Right kidney (tissue), 9 donors: ENCODE measurements at places on chromosomes 16 and 17.
A peak's percentile ranks its signal among the peaks of the same experiment; 100 is the strongest.

GRCh38 chr16:62035115-62036092 lies 834 bp downstream of the CDH8 start:
- peak; percentile 73 for DNase-seq

GRCh38 chr17:15662681-15663080 lies 21.4 kb downstream of the TRIM16 start:
- no peak for DNase-seq

DNA sequence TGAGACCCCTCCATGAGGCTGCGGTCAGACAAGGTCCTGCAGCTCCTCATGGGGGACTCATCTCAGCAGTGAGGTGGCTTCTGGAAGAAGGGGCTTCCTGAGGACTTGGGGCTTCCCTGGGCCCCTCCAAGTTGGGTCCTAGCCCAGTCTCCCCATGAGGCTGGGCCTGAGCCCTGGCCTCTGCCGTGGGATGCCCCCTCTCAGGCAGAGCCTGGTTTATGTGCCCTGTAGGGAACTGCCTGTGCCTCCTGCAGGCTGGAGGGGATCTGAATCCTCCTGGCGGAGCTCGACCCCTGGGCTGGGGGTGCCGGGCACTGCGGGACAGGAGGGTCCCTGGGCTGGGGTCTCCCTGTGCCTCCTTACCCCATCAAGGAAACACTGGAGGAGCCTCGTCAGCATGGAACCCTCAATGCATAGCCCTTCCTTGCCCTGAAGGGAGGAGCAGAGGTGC lies 45.8 kb downstream of the TNFRSF13B start:
- DNase-seq = no peak

- DNase-seq = no peak
Measured at GRCh38 chr17:62797959-62798358, 10.2 kb downstream of the MARCHF10 start.

DNA sequence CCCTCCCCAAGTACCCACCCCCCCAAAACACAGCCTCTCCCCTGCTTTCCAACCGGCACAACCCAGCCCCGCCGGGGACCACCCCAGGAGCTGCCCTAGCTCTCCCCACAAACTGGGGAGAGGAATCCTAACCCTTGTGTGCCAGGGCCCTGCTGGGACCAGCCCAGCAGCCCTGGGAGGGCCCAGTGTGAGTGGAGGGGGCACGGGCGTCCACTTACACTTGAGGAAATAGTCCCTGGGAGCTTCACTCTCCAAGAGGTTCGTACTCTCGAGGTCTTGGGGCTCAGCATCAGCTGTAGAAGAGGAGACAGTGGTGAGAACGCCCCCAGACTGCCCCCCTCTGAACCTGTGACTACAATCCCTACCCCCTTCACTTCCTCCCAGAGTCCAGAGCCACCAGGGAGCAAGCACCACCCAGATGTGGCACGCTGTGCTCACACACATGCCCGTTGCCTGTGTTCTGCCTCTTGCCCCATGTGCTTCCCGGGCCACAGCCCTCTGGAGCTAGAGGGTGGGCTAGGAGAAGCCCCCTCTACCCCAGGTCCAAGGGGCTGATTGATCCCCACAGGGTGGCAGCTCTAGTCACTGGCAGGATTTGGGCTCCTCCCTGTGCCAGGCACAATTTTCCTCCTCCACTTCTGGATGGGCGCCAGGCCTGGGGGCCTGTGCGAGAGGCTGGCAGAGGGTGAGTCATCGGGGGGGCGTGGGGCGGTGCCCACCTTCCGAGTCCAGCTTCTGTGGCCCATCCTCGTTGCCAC lies 3.0 kb downstream of the TRIM47 start:
- no peak for DNase-seq

DNA sequence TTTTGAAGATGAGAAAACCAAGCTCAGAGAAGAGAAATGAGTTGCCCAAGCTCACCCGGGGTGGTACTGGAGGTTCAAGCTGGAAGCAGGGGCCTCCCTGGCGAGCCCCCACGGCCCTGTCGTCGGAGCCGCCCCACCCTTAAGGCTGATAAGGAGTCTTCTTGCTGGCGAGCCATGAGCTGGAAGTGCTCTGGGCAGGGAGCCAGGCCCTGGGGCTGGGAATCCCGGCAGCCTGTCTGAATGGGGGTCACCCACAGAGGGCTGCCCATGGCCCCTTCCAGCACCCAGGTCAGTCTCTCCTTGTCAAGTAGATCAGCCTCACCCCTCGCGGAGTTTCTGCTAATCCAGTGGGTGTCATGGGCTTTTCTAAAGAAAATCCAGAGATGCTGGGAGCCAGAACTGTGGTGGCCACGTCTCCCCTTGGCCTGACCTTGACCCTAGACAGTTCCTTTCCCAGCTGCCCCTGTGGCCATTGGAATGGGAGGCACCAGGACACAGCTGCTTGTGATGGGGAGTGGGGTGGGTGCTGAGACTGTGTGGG lies 1.2 kb upstream of the P2RX1 start:
- no peak for DNase-seq
